ENCODE measurements at places on chromosomes 12 and 14.

- DNase-seq: peak; percentile 77
Observed at GRCh38 chr12:107318806-107319532, 225.6 kb upstream of the CRY1 start.

DNA sequence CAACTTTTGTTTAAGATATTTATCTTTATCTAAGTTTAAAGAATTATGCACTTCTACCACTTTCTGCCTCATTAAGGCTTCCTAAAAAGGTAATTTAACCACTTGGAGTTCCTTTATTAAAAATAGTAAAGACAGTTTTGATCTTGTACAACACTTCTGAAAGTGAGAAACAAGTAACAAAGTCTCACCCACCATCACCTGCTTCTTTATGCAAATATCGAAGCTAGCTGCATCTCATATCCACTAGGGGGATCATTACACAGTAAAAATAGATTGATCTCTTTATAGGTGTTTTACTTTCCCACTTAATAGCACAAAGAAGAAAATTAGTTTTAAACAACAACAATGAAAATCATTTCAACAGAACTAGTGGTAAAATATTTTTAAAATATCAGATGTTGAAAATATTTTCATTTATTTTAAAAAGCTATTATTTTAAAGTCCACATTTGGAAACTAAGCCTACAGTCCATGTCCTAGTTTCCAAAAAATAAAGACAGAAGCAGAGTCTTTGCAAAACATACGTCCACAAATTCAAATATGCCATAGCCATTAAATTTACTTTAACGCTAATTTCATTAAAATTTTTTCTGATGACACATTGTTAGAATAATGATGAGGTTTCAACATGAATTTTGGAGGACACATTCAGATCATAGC, 160.0 kb upstream of the SOX5 start:
- no peak for DNase-seq

GRCh38 chr12:38782359-38782758, 123.0 kb downstream of the CPNE8 start:
- no peak for DNase-seq

GRCh38 chr14:74771399-74771798, 8.3 kb downstream of the YLPM1 start:
- no peak for DNase-seq

DNA sequence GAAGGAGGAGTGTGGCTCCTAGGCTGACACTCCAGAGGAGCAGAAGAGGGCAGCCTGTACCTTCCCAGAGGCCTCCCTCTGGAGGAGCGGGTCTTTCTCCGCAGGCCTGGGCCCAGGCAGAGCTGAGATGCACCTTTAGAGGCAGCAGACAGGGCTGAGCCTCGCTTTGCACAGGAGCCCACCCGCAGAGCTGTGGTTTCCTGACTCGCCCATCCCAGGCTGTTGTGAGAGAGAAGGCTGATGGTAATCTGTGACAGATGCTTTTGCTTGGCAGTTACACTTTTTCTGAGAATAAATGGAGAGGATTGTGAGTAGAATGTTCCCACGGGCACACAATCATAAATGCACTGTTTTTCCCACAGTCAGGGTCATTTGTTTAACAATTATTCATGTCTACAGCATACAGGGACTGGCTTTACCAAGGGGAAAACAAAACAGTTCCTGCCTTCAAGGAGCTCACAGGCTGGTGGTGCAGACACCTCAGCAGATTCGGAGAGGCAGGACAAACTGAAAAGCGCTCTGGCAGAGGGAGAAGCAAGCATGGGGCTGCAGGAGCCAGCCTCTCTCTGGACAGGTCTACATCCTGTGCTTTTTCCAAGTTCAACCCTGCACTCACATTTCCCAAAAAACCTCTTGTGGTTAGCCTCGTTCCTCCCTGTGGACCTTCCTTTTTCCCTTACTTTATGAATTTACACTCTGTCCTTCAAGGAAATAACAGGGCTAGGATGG, 13.9 kb downstream of the EVL start:
- peak; percentile 86 for DNase-seq

DNA sequence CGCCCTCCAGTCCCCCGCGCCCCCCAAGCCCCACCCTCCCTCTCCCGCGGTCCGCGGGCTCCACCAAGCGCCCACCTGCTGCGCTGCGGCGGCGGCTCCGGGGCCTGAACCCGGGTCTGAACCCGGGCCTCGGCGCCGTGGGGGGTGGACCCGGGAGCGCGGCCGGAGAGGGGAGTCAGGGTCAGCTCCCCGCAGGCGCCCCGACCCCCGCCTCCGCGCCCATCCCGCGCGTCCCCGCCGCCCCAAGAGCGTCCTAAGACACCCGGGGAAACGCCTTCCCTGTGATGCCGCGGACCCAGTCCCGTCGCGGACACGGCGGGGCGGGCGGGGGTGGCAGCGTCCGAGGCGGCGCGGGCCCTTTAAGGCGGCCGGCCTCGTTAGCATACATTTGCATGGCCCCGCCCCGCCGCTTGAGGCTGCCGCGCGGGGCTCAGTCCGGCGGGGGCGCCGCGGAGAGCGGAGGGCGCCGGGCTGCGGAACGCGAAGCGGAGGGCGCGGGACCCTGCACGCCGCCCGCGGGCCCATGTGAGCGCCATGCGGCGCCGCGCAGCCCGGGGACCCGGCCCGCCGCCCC, at the start of gene MMP17:
Gene MMP17 (plus strand): TSS at position 433 of the 574 bp plus-strand sequence. CDS start 102 bp downstream, at position 535.
- no peak for DNase-seq

DNA sequence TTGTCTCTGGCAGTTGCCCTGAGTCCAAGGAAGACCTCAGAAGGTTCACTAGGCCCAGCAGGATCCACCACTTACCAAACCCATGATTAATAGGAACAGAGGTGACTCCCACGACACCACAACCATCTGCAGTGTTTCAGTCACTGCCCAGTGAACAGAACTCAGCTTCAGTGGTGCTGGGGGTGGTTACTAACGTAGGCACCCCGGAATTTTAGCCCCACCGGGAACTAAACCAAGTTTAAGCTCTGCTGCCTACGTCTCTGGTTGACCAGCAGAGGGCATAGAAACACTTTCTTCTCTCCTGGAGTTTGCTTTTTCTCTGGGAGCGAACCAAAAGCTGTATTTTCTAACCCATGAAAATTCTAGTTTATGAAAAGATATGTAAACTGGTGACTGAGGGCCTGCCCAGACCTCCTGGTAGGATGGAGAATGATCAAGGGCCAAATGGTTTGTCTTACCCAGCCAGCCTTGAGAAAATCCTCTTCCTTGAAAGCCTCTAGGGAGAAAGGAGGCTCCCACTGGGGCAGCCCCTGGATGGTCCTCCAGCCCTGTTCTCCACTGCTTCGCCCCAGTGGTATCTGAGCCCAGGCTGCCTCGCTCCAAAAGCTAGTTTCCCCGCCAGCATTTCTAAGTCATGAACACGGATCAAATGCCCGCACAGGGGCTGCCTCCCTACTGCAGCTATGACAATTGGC, 379.8 kb downstream of the DPF3 start:
- no peak for DNase-seq

GRCh38 chr12:7989827-7990491, 42.6 kb upstream of the FOXJ2 start:
- peak; percentile 81 for DNase-seq

Data from activated CD8-positive, alpha-beta memory T cell treated with anti-CD3 and anti-CD28 coated beads for 24 hours (primary cell).